ENCODE measurements at places on chromosomes 5 and 9.

DNA sequence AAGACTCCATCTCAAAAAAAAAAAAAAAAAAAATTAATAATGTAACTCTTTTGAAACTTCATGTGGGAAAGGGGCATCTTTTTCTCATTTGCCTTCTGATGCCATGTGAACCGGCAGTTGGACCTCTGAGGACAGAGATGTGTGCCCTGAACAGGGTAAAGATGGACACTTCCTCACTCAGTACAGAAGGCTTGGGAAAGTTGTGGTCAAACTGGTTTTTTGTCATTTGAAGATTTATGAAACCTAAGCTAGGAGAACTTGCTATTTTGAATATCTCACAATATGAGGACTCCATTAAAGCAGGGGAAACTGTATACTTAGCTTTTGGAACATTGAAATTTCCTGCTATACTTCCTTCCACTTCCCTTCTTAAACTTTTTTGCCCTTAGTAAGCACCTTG is 147.5 kb upstream of the ALDH1B1 start:
- no peak for DNase-seq

DNA sequence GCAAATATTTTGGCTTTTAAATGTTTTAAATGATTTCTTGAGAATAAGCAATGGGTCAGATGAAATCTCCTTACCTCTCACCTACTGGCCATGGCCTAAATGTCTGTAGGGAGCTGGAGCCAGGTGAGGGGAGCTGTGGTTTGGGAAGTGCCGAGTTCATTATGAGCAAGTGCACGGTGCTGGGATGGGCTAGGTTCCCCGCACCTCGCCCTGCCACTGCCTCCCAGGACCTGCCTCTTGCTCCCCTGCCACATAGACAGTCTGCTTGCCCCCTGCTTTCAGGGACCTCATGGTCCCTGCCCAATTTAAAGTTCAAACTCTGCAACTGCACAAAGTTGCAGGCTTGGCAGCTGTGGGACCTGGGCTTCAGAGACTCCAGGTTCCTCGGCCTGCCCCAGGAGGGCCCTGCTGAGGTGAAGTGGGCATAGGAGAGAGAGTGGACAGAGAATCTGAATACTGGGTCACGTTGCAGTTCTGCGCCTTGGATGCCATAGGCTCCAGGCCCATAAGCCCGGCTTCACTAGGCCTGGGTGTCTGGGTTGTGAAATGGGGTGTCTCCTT is 5.4 kb downstream of the OR13J1 start:
- DNase-seq: no peak

GRCh38 chr9:98291820-98292219 is 36.4 kb upstream of the TBC1D2 start:
- DNase-seq: no peak

GRCh38 chr5:151880324-151880723 is 44.3 kb downstream of the GLRA1 start:
- no peak for DNase-seq

- DNase-seq: no peak
Observed at GRCh38 chr5:57102905-57103255, 71.0 kb upstream of the GPBP1 start.

GRCh38 chr9:1707291-1707690 is 307.9 kb upstream of the SMARCA2 start:
- DNase-seq: no peak

GRCh38 chr5:122156724-122157325 is 27.5 kb downstream of the ZNF474 start:
- DNase-seq: peak; percentile 82

- no peak for DNase-seq
Observed at GRCh38 chr5:126513703-126514102, 81.3 kb downstream of the ALDH7A1 start.

GRCh38 chr5:180286-180918 is 10.9 kb upstream of the LRRC14B start:
- no peak for DNase-seq

Data from GM23248 (cell line).